ENCODE measurements at places on chromosomes 3 and 15. TPM values are rescaled to one million over a fixed set of nuclear protein-coding genes. Genes with fewer than 3 reads are reported as not detected.

The MCF2L2 gene
- total RNA-seq = 0.32 TPM

The CFAP100 gene
- not detected for total RNA-seq

The CTXN2 gene
- total RNA-seq = not detected

The CCK gene
- 3.8 TPM for total RNA-seq

The CCR5 gene
- total RNA-seq = not detected

The ARL6IP5 gene
- total RNA-seq = 135 TPM

The ADAMTS9 gene
- 5.8 TPM for total RNA-seq

The ST3GAL6 gene
- 1.3 TPM for total RNA-seq

The ELP6 gene
- 24.2 TPM for total RNA-seq

The GP5 gene
- not detected for total RNA-seq

The WDR82 gene
- 57.6 TPM for total RNA-seq

The EPHA3 gene
- total RNA-seq = 0.65 TPM

The GPR156 gene
- total RNA-seq = 1.5 TPM

The IFT57 gene
- 46.0 TPM for total RNA-seq

The TCTA gene
- 40.9 TPM for total RNA-seq

The SUSD5 gene
- total RNA-seq = 16.1 TPM

The ECE2 gene
- not detected for total RNA-seq

The ALDH1A2 gene
- total RNA-seq = 1.2 TPM

The CLSTN2 gene
- 2.8 TPM for total RNA-seq

The C3orf70 gene
- total RNA-seq = 1.3 TPM

The TRAK1 gene
- 73.3 TPM for total RNA-seq

The RBP2 gene
- not detected for total RNA-seq

The SLC28A1 gene
- total RNA-seq = not detected

The TEX55 gene
- total RNA-seq = not detected

The GPR27 gene
- total RNA-seq = 0.12 TPM

The SCN11A gene
- total RNA-seq = under 0.01 TPM

The FAIM gene
- total RNA-seq = 10.1 TPM

The ITIH3 gene
- total RNA-seq = 1.1 TPM

The CDHR4 gene
- not detected for total RNA-seq

The DPPA4 gene
- total RNA-seq = 2.3 TPM

The PPP2R3A gene
- 33.6 TPM for total RNA-seq

The GORASP1 gene
- total RNA-seq = 90.1 TPM

The A4GNT gene
- not detected for total RNA-seq

The GASK1A gene
- 1.3 TPM for total RNA-seq

The CACNA2D2 gene
- total RNA-seq = 0.12 TPM

The IQCF5 gene
- total RNA-seq = not detected

The MAPK6 gene
- total RNA-seq = 81.5 TPM

The MESP1 gene
- 0.12 TPM for total RNA-seq

The ACP3 gene
- under 0.01 TPM for total RNA-seq

The MYLK gene
- 211 TPM for total RNA-seq

The REC114 gene
- total RNA-seq = not detected

The GPR176 gene
- 326 TPM for total RNA-seq

The CYP19A1 gene
- 2.6 TPM for total RNA-seq

The NDN gene
- total RNA-seq = 68.5 TPM

The ARRDC4 gene
- total RNA-seq = 121 TPM

The KLF15 gene
- total RNA-seq = 0.49 TPM

The CHRNA5 gene
- total RNA-seq = 1.3 TPM

The CHRNB4 gene
- total RNA-seq = not detected

The FRMD5 gene
- 0.16 TPM for total RNA-seq

The ATP13A5 gene
- total RNA-seq = not detected

The ZDHHC3 gene
- total RNA-seq = 84.9 TPM

The SMCO1 gene
- total RNA-seq = 0.16 TPM

The ADAMTS17 gene
- total RNA-seq = 0.16 TPM

The ATP2C1 gene
- 101 TPM for total RNA-seq

The BRK1 gene
- total RNA-seq = 73.0 TPM

The TXNRD3 gene
- 13.7 TPM for total RNA-seq

The LINS1 gene
- 14.3 TPM for total RNA-seq

The GOLGA8H gene
- total RNA-seq = 0.65 TPM

The FAM43A gene
- total RNA-seq = 12.0 TPM
